ENCODE measurements at places on chromosomes 1 and 21.

GRCh38 chr1:194730304-194730703 is 1543.9 kb upstream of the B3GALT2 start:
- no peak for DNase-seq

DNA sequence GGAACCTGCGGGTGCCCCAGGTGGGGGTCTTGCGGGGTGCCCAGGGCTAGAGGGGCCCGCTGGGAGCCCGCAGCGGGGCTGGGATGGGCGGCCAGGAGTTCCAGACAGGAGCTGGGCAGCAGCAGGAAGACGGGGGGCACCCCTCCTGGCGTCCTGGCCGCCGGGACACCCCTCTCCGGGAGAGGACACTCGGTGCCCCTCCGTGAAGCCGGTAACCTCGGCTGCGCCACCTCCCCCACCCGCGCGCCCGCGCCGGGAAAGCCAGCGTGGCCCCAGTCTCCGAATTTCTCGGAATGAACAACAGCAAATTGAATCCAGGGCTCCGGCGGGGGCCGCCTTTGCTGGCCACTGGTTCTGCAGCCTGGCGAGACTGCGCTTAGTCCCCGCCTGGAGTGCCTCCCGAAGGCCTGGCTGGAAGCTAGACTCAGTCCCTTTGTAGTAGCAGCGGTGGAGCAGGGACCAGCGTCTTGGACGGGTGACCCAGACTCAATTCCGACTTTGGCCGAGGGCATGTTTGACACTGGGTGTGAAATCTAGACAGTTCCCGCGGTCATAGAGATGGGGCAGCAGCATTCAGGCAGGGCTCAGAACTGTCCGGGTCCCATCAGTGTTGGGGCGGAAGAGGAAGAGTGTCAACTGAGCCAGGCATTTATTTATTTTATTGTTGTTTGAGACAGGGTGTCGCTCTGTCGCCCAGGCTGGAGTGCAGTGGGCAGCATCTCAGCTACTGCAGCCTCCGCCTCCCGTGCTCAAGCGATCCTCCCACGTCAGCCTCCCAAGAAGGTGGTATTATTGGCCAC is 773 bp downstream of the IFNGR2 start:
- DNase-seq = peak; percentile 62

DNA sequence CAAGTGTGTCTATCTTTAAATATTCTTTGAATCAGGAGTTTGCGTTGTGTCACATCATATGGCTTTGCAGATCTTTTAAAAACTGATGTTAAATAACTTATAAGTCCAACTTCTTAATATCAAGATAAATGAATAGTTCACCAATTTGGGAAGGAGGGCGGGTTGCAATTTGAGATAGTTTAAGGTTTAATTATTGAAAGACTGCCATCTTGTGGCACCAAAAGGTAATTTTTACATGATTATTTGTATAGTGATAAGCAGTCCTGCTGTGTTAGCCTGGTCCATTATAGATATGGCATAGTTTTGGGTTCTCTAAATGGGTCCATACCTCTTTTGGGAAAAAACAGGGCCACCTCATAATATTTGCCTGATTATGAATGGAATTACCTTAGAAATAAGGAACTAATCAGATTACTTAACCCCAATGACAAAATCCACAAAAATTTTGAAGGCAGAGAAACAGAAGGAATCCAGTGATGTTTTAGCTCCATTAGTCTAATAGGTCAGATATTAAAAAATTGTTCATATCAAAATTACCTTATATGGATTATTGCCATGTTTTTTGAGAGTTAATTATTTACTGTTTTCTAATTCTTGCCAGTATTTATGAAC is 64.3 kb downstream of the PRKAA2 start:
- peak; percentile 73 for DNase-seq

GRCh38 chr1:157035121-157035520 is 10.4 kb downstream of the ARHGEF11 start:
- no peak for DNase-seq

DNA sequence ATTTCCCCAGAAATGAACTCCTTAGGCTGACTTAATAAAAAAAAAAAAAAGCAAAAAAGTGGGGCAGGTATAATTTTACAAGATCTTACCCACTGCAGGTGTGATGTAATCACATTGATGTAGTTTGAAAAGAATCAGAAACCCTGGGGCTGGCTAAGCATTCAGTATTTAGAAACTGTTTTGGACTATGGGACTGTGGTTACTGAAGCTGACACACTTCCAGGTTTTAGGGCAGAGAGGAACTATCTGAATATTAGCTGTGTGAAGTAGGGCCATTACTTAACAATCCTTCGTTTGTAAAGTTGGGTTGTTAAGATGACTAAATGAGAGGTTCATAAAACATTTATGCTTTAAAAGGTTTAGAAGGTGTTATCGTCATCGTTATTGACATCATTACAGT is 165.3 kb downstream of the FASLG start:
- peak; percentile 21 for DNase-seq

All from cardiac fibroblast (primary cell).